Gastroesophageal sphincter (tissue), 4 donors: ENCODE measurements at places on chromosomes 6 and 20.

DNA sequence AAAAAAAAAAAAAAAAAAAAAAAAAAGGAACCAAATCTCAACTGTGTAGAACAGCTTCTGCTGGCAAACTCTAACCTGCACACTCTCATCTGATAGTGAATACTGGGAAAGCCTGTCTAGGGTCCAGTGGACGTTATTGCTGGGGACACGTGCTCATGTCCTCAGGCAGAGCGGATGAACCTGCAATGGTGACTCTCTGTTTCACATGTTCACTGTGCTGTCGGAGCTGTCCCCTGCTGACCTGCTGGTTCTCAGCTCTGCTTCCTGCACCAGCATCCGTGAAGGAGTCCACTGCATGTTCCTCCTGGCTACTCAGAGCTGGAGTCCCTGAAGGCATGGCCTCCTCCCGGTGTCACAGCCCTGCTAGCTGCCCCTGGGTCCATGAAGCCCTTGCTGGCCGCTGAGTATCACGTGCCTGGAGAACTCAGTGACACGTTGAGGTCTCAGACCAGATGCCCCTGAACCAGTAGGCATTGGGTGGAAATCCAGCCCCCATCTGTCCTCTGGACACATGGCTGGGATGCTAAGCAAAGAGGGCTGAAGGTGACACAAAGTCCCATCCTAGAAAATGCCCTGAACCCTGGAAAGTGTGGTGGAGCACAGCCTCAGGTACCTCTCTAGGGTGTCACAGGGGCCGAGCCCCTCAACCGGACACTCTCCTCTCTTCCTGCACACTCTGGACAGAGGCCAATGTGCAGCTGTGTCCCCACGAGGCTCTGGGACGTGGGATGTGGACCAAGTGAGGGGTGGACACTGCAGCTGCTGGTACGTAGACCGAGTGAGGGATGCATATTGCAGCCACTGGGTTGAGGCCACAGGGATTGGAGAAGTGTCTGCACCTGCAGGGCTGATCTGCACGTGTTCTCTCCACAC is 54.9 kb upstream of the FRMD1 start:
- no peaks in the 10 kb centered on the region for H3K36me3 ChIP-seq
- peaks cover 9% of the 10 kb centered on the region for H3K27me3 ChIP-seq
- no peak for ATAC-seq
- no peak overlapping the region for H3K27ac ChIP-seq
- no peaks in the 10 kb centered on the region for H3K4me1 ChIP-seq

GRCh38 chr6:158643836-158644230 is 710 bp downstream of the DYNLT1 start:
- no peaks in the 10 kb centered on the region for H3K27me3 ChIP-seq
- peaks cover 9% of the 10 kb centered on the region for H3K4me1 ChIP-seq
- peak overlapping the region; percentile 78 for H3K4me3 ChIP-seq
- no peaks in the 10 kb centered on the region for H3K36me3 ChIP-seq
- peak overlapping the region; percentile 92 for H3K27ac ChIP-seq

DNA sequence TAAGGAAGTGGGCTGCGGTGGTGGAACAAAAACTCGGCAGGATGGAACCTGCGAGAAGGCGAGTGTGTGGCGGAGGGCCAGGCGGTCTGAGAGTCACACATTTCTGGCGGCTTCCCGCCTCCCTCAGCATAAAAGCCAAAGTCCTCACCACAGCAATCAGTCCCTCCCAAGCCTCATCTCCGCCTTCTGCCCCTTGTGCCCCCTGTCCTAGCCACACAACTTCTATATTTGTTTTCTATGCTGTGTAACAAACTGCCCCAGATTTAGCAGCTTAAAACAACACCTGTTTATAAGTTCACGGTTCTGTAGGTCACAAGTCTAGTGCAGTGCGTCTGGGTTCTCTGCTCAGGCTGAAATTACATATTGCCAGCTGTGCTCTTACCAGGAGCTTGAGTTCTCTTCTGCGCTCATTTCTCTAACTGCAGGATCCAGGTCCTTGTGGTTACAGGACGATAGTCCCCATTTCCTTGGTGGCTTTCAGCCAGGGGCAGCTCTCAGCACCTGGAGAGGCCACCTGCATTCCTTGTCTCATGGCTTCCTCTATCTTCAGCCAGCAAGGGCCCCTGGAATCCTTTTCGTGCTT is 11.7 kb upstream of the SPO11 start:
- H3K27me3 ChIP-seq: peaks cover 36% of the 10 kb centered on the region
- H3K4me3 ChIP-seq: no peak overlapping the region
- ATAC-seq: no peak

- no peak for ATAC-seq
- H3K4me3 ChIP-seq: peak overlapping the region; percentile 74
- H3K4me1 ChIP-seq: peaks cover 75% of the 10 kb centered on the region
- peak overlapping the region; percentile 94 for H3K27ac ChIP-seq
- H3K27me3 ChIP-seq: no peaks in the 10 kb centered on the region
Measured at GRCh38 chr20:35772563-35773058, 796 bp downstream of the PHF20 start.
